ENCODE measurements at places on chromosomes 2 and 18.

DNA sequence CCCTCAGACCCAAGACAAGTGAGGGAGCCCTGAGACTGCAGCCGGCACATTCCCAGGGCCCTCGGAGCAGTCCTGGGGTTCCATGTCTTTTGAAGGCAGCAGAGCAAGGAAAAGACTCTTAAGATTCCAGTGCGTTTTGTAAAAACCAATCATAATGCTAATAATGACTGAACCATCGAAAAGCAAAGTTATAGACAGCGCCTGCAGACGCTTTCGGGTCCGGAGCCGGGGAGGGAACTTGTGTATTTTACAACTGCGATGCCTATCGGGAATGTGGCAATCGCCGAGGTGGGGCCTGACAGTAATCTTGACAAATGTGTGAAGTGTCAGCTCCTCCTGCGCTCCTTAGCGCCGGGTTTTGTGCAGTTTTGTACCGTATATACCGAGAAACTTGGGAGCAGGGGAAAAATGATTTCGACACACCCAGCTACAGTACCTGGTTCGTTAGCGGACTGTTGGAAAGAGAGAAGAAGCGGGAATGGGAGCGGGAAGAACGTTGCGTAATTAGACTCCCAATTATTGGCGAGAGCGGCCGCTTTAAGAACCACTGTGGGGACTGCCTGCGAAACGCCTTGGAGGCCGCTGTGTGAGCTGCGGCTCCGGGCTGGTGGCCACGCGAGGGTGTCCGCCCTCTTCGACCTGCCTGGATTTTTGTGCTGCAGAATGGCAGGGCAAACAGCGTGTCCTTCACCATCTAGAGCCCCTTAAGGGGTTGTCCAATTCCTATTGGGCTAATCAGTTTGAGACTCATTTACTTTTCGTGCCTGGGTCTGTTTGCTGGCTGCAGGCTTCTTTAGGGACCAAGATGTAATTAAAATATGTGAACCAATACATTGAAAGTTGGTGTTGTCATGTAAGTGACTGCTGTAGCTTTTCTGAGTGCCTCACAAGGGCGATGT lies 2.4 kb downstream of the EPAS1 start:
- DNase-seq = no peak

DNA sequence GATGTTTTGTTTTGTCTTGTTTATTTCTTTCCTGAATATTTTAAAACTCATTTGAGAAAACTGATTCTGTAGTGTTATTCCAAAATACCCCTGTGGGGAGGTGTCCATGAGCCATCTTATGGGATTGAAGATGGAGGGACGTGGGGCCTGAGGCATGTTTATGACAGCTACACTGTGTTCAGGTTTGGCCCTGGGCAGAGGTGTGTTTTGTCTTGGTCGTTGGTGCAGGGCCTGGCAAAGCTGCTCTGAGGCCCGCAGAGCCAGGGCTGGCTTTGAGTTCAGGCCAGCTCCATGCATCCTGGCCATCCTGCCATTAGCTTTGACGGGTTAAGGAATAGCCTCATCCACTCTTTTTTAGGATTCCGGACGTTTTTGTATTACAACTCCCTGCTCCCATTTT lies 68.9 kb downstream of the TMEM18 start:
- DNase-seq = no peak

GRCh38 chr2:205678541-205679142 lies 3.7 kb upstream of the NRP2 start:
- DNase-seq = no peak

GRCh38 chr2:28950941-28951630 lies 30.0 kb upstream of the TOGARAM2 start:
- DNase-seq = no peak

DNA sequence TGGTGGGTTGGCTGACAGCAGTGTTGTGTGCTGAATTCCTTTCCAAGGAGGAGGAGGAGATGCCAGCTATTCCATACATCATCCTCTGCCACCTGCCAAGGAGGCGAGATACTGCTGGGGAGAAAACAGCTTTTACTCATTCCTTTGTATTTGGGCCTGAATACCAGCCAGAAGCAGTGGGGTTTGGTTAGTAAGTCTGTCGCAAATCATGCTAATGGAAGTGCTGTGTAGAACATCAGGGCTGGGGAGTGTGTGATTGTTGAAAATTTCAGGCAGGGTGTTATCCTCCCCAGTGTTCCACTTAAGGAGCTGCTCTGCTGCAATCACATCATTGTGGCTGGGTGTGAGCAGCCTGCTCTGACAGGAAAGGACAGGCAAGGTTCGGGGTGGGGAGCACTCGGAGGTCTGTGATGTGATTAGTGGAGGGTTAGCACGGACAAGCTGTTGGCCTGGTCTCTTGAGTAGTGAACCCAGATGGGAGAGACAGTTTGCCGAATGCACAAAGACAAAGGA lies 128.2 kb upstream of the DLX2 start:
- no peak for DNase-seq

DNA sequence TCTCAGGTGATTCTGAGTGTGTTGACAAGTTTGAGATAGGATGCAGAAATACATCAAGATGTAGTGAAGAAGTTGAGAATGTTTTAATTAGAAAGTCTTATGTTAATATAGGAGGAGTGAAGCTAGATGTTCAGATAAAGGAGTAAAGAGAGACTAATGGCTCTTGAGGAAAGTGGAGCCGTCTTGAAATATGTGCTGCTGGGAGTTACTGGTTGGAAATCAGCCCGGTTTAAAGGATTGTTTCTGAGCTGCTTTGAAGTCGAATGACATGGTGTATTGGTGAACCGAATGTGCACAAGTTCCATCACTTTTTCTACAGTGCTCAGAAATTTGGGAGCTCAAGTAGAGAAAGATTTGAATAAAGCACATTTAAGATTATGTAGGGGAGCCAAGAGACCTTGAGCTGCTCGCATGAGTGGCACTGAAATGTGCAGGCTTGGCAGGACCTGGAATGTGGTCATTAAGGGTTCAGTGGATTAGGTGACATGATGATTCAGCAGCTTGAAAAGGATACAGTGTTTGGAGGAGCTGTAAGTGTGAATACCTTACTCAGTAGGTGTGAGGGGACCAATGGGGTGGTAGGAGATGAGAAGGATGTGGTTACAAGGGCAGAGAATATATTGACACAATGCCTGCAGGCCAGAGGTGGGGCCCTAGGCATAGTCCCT lies 68.6 kb downstream of the CAB39 start:
- DNase-seq = no peak

- no peak for DNase-seq
Observed at GRCh38 chr2:138712212-138712979, 67.8 kb downstream of the NXPH2 start.

GRCh38 chr18:45856531-45856930 lies 31.1 kb downstream of the SIGLEC15 start:
- no peak for DNase-seq

GRCh38 chr2:165198181-165198580 lies 5.7 kb downstream of the SCN3A start:
- DNase-seq = no peak

GRCh38 chr2:28250006-28250405 lies 142.7 kb upstream of the FOSL2 start:
- no peak for DNase-seq

Data from stimulated activated CD8-positive, alpha-beta memory T cell treated with anti-CD3 and anti-CD28 coated beads, Interleukin-4, amount 100 ng/mL, for 24 hours (primary cell).